Stimulated activated CD4-positive, alpha-beta T cell treated with anti-CD3 and anti-CD28 coated beads, Interleukin-15, amount 100 ng/mL, for 1 hour (primary cell): ENCODE measurements at places on chromosomes 3 and 15.

DNA sequence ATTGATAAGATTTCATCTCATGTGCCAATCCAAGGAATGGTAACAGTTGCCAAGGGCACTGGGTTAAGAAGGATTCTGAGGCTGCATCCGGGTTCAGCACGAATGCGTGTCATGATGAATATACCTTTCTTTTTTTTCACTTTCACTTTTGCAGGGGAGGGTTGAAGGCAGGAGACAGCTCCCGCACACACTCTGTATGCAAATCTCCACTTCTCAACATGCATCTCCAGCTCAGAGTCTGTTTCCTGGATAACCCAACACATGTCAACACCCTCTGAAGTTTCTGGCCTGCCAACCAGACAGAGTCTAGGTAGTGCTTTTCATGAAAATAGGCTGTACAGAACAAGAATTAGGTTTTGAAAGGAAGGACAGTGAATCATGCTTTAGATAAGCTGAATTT is 21.6 kb downstream of the B4GALT4 start:
- no peak for DNase-seq

GRCh38 chr3:39101022-39101689 is 6.3 kb downstream of the GORASP1 start:
- no peak for DNase-seq

GRCh38 chr15:38680775-38681174 is 116.2 kb upstream of the RASGRP1 start:
- no peak for DNase-seq

DNA sequence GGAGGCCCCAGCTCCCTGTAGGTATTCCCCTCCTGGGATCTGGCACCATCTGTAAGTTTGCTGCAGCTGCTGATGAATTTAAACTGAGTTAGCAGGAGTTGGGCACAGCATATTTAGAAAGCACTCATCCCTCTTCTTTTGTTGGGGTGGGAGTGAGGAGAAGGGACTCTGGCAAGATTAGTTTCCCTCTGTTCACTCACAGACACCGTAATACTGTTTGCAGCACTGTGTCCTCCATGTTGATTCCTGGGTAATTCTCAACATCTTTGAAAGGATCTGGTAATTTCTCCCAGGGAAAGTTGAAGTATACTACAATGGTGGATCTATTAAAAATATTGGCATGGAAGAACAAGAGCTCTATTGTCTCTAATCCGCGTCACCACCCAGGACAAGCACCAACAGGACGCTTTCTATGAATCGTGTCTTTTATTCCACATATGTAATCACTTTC is 173.3 kb downstream of the RBMS3 start:
- no peak for DNase-seq

DNA sequence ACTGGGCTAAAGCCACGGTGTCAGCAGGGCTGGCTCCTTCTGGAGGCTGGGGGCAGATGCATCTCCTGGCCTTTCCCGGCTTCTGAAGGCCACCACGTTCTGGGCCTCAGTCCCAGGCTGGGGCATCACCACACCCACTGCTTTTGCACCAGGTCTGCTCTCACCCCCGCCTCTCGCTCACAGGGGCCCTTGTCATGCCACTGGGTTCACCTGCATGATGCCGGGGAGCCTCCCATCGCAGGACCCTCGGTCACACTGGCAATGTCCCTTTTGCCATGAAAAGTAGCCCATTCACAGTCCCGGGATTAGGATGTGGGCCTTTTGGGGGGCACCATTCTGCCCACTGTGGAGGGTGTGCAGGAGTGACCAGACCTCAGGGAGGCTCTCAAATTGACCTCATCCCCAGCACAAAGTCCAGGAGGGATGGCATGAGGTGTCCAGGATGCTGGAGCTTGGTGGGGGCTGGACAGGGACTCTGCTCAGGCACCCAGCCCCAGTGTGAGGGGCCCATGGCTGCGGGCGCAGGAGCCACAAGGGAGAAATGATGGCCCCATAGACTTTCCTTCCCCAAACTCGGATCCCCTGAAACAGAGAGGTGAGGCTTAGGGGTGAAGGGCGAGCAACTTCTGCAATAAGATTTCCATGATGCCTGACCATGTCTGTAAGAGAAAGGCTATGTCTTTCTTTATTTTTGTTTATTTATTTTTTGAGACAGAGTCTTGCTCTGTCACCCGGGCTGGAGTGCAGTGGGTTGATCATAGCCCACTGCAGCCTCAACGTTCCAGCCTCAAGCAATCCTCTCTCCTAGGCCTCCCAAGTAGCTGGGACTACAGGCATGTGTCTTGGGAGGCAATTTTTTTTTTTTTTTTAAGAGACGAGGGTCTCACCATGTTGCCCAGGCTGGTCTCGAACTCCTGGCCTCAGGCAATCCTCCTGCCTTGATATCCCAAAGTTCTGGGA is 189.1 kb downstream of the GOLGA6L6 start:
- DNase-seq: no peak

GRCh38 chr3:194121891-194122631 is 13.9 kb upstream of the HES1 start:
- DNase-seq: no peak

DNA sequence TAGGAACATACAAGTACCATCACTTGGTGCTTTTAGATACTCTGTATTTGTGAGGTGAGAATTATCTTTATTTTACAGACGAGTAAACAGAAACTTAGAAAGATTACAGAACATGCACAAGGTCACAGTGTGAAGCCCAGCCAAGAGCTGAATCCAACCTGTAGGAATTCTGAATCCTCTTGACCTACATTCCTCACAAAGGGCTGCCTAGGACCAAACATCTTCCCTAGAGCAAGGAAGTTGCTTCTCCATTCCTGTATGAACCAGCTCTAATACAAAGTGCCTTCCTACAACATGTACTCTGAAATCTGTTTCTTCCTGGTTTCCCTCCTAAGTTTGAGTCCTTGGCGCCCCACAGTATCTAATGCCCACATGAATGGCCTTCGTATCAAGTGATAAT is 2.9 kb downstream of the HDGFL3 start:
- DNase-seq: no peak

GRCh38 chr15:55758580-55758986 is 15.6 kb upstream of the PRTG start:
- no peak for DNase-seq

GRCh38 chr3:50515565-50516439 is 12.4 kb upstream of the CACNA2D2 start:
- DNase-seq: no peak

DNA sequence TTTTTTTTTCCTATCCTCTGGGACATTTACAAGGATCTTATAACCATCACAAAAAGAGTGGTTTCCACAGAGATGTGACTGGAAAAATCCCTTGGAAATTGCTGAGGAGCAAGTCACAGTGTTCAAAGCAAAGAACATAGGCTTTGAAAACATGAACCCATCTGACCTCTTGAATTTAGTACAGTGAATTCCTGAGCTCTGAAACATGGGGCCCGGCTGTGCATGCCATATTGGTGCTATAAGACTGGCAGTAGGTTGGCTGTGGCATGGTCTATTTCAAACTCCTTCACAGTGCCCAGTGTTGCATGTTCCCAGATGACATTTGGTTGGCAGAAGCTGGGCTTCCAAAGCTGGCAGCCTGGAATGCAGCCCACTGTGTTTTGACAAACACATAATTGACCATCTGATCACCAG is 202.2 kb downstream of the TIGIT start:
- DNase-seq: no peak

- no peak for DNase-seq
Observed at GRCh38 chr3:152043620-152044019, 170.2 kb downstream of the SUCNR1 start.

DNA sequence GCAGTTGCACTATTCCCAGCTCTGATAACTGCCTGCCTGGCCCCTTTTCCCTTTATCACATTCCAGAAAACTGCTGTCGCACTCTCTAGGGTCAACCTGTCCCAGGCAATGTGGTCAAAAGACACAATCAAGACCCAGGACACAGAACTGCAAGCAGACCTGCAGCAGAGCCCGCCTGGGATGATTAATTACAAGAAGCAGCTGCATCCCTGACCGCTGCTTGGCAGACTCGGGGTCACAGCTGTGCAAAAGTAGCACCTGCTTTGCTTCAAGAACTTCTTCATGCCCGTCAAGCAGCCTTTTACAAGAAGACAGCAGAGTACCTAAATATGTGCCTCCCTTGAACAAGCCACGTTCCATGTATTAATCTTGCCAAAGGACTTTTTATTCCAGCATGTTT is 120.0 kb upstream of the ST8SIA2 start:
- DNase-seq: no peak

- no peak for DNase-seq
Observed at GRCh38 chr15:101307048-101307896, 12.2 kb upstream of the SNRPA1 start.

GRCh38 chr15:71939981-71940588 is 129.7 kb downstream of the NR2E3 start:
- no peak for DNase-seq

GRCh38 chr3:37400355-37400754 is 226.0 kb upstream of the LRRFIP2 start:
- DNase-seq: no peak

DNA sequence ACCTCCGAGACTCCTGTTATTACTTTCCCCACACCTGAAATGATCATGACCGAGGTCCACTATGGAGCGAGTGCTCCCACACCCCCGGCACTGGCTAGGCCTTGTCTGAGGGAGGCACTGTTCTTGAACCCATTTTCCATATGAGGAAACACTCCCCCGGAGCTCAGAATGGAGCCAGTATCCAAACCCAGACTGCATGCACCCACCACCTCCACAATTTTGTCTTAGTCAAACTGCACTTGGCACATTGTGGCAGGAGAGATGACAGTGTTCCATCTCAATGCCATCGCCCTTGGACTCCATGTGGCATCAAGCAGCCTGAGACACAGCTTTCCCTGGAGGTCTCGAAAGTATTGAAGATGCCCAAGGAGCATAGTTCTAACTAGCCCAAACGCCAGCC is 154.1 kb downstream of the NUP210 start:
- no peak for DNase-seq

DNA sequence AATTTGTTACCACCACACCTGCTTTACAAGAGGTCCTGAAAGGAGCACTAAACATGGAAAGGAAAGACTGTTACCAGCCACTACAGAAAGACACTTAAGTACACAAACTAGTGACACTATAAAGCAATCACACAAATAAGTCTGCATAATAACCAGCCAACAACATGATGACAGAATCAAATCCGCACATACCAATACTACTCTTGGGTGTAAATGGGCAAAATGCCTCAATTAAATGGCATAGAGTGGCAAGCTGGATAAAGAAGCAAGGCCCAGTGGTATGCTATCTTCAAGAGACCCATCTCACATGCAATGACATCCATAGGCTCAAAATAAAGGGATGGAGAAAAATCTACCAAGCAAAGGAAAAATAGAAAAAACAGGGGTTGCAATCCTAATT is 106.8 kb upstream of the PRR23C start:
- no peak for DNase-seq

- DNase-seq: peak; percentile 8
Observed at GRCh38 chr3:57397175-57398026, 104.9 kb upstream of the ASB14 start.

- DNase-seq: no peak
Observed at GRCh38 chr15:89023311-89023961, 64.8 kb upstream of the ABHD2 start.

- DNase-seq: no peak
Observed at GRCh38 chr3:59759298-59760031, 709.6 kb upstream of the CFAP20DC start.
